ENCODE measurements at places on chromosomes 7 and 10. TPM values are rescaled to one million over a fixed set of nuclear protein-coding genes. Genes with fewer than 3 reads are reported as not detected.

The DNAJC12 gene
- total RNA-seq, result 10.2 TPM

The ACSM6 gene
- total RNA-seq, result not detected

The ZNF107 gene
- 1.9 TPM for total RNA-seq

The EPHA1 gene
- not detected for total RNA-seq

The ABCB4 gene
- total RNA-seq, result 0.15 TPM

The CCDC3 gene
- total RNA-seq, result 32.4 TPM

The TUBAL3 gene
- not detected for total RNA-seq

The ABCC2 gene
- total RNA-seq, result 0.69 TPM

The PAPSS2 gene
- total RNA-seq, result 61.5 TPM

The SPDYE18 gene
- 0.20 TPM for total RNA-seq

The NXPH1 gene
- not detected for total RNA-seq

The C10orf143 gene
- total RNA-seq, result 2.6 TPM

All from chondrocyte (in vitro differentiated cells).